ENCODE measurements at places on chromosomes 4 and X.

DNA sequence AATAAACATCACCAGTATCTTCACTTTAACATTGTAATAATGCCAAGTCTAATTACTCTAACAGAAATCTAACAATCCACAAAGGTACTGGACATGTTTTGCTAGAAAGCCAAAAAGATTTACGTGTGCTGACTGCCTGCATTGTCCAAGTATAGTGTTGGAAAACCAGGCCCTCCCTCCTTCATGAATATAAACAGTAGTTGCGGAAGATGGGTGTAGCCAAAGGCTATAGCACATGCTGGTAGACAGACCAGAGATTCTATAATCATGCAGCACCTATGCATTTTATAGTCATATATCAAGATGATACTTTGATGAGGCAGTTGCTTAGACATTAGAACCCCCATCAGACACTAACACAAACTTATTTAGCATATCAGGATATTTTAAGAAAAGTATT is 22.6 kb downstream of the ZNF280C start:
- DNase-seq = no peak

GRCh38 chr4:8377103-8378075 is 63.1 kb downstream of the ACOX3 start:
- no peak for DNase-seq

- no peak for DNase-seq
Measured at GRCh38 chr4:73258436-73258685, 237 bp downstream of the ANKRD17 start.

DNA sequence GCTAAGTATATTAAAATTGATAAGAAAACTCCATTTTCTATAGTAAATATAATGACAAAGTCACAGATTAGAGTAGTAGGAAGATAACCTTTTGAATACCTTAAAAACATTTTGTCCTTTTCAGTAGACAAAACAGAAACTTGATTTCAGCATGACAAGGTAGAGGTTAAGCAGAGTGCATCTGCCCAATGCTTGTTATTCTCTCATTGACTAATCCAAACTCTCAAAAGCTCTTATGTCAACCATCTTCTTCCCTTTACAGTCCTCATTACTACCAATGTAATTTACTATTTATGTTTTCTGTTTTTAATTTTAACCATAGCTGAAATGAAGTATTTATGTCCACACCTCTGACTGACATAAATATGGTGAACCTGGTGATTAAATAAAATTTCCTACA is 11.1 kb downstream of the NIPAL1 start:
- DNase-seq = no peak

DNA sequence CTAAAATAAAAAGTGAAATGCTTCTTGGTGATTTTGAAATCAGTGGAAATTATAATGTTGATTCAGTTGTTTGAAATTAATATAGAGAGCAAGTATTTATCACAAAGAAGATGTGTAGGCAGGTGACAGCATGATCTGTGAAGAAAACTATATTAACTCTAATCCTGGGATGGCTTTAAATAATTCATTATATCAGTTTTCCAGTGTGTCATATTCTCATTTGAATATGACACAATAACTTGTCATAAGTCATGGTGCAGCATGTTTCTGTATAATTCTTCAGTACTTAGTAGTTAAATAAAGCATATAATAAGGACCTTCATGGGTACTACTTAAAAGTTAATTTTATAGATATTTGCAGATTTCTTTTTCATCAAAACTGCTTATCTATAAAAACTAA is 573.6 kb downstream of the INPP4B start:
- DNase-seq = no peak

DNA sequence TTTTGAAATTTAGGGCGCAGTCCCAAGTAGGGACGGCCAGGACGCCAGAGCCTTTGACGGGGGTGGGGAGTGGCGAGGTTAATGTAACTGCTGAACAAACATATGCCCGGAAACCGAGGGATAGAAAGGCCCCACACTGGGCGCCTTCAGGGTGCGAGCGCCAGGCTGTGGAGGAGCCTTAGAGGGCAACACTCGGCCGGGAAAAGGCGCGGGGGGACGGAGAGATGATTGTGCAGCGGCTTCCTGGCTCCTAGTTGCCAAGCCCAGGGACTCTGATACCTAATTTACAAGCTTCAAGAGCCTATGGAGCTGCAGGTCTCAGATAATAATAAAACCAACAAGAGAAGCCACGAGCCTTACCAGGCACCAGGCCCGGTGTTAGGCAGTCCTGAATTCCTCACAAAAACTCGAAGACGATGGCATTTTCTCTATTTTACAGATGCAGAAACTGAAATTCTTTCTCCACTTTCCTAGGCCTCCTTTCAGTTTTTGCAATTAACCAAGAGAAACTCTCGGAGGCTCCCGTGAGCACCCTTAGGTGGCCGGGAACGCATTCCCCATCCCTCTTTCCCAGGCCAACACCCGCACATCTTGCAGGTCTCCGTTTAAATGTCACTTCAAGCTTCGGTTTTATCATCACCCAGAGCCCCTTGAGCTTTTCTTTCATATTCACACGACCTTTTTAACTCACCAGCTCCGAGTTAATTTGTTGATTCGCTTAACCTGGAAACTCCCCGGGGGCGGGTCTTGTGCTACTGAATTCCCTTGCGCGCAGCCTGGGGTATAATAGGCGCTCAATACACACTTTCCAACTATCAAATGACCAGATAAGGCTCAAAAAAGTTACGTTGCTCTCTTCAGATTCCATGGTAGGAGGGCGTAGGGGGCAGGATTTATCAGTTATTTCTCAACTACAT is 6.4 kb upstream of the GSX2 start:
- DNase-seq = no peak

GRCh38 chr4:158890294-158890693 is 121.5 kb downstream of the FNIP2 start:
- no peak for DNase-seq

GRCh38 chr4:131499141-131499873 is 1649.8 kb upstream of the PCDH10 start:
- no peak for DNase-seq

DNA sequence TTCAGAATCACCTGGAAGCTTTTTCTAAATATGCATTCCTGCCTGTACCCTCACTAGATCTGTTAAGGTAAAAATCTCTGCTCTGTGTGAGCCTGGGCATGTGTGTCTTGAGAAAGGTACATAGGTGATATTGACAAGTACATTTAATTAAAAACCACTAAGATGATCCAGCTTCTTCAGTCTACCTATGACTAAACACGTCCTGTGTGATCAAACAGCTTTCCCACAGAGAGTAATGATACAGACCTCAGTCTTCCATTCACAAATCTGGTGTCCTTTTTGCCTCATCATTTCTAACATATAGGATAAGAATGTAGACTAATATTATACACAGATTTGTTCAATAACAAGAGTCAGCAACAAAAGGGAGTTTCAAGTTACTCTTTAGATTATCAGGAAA is 42.6 kb downstream of the GALNT7 start:
- no peak for DNase-seq

- no peak for DNase-seq
Measured at GRCh38 chr4:15493411-15493810, 23.7 kb downstream of the CC2D2A start.

- no peak for DNase-seq
Measured at GRCh38 chrX:46627711-46628419, 54.3 kb downstream of the CHST7 start.

DNA sequence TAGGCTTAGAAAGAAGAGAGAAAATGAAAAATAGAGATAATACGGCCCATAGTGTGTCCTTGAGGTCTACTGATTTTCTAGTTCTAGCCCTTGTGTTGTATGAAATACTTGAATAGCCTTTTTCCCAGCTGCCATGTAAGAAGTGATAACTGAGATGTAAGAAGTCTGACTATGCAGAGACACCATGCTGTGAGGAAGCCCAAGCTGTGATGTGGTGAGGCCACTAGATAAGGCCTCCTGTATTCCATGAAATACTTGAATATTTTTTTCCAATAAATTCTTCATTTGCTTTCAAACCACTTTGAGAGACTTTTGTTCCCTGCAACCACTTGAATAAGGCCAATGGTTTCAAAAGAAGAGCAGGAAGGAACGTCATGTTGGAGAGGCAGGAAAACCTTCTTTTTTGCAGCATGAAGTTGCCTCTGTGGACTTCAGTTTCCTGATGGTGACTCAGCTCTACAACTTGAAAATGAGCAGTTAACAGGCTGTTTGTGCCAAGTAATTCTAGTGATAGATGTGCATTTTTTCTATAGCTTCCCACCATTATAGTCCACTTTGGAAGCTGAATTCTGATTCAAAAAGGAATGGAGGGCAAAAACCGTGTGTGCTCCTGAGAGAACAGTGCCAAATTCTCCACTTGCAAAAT is 25.5 kb upstream of the FAM9C start:
- no peak for DNase-seq

DNA sequence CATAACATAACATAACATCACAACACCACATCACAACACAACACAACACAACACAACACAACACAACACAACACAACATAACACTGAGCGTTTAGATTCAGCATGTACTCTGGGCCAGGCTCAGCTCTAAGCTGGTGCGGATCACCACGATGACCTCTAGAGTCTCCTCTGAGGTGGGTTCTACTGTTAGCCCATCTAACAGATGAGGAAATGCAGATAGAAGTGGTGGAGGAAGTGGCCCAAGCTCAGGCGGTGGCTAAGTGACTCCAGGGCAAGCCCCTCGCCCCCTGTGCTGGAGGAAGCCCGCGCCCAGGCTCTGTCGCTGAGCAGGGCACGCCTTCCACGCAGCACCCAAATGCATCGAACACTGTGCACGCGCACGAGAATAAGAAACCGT is 45.3 kb upstream of the CDKN2AIP start:
- no peak for DNase-seq

- DNase-seq = no peak
Measured at GRCh38 chr4:188008377-188008776, 12.8 kb downstream of the ZFP42 start.

GRCh38 chr4:99059550-99059949 is 29.0 kb downstream of the ADH5 start:
- no peak for DNase-seq

DNA sequence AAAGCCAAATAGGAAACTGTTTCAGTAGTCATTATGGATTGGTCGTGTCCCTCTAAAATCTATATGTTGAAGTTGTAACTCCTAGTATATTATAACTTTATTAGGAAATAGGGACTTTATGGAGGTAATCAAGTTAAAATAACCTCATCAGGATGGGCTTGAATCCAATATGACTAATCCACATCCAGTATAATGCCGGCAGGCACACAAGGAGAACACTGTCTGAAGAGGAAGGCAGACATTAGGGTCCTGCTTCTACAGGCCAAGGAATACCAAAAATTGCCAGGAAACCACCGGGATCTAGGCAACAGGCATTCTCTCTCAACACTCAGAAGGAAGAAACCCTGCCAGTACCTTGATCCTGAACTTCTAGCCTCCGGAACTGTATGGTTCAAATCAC is 130.3 kb downstream of the ATP10D start:
- DNase-seq = no peak

- DNase-seq = no peak
Measured at GRCh38 chr4:119678761-119679160, 50.2 kb upstream of the PDE5A start.

GRCh38 chr4:30724247-30724646 is 4.1 kb downstream of the PCDH7 start:
- DNase-seq = no peak

DNA sequence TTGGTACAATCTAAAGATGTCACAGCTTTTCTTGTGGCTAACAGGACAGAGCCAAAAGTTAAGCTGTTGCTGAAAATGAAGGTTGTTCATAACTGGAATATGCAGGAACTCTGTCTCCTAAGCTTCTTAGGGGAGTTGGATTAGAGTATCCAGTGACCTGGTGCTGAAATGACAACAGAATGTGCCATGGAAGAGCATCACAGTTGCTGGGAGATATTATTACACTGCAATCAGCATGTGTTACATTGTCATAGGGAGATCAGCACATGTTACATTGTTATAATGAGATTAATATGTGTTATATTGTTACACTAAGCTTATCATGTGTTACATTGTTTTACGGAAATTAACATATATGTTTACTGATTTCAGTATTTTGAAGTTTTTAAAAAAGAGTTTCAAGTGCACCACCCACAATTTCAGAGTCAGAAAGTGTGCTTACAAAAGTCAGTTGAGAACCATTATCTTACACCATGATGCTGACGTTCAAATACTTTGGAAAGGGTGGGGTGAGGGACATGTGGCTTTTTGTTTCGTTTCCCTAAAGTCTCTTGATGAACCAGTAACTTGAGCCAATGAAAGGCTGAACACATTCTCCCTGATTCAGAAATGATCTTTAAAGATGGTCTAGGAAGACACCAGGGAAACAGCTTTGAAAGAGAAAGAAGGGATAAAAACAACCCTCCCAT is 113.4 kb downstream of the DRD5 start:
- no peak for DNase-seq

GRCh38 chrX:22882543-22882942 is 117.2 kb upstream of the DDX53 start:
- DNase-seq = no peak

DNA sequence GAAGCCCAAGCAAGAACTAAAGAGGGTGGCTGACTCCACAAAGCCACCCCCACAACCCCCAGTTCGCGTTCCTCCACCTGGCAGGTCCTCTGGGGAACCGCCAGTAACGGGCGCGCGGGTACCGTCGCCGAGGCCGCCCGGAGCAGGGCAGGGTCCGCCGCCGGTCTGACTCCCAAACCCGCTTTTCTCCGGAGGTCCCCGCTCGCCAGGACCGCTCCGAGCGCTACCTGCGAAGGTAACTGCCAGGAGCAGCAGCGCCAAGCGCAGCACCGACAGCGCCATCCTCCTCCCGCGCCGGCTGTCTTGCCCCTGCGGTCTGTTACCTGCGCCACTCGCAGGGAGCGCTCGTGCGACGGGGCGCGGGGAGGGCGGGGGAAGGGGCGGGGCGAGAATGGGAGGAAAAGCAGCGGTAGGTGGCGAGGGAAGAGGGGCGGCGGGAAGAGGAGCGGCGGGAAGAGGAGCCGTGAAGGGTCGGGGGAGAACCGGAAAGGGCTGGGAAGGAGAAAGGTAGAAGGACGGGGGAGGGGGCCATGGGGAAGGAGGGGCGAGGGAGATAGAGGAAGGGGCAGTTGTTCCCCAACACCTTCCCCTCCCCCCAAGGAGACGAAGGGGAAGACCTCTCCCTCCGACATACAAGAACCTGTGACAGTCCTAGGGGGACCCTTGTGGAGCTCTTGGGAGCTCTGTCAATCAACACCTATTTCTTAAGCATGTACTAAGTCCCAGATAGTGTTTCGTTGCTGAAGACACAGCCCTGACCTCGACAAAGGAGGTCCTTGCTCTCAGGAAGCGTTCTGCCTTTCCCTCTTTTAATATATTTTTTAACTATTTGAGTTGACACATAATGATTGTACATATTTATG is at the start of gene SPINK2:
Gene SPINK2, minus strand, starts transcription at position 321 of the 863 bp plus-strand sequence. Its CDS starts 39 bp downstream, at position 282.
- DNase-seq = peak; percentile 48

- no peak for DNase-seq
Measured at GRCh38 chr4:74120086-74120485, 21.1 kb upstream of the CXCL2 start.

DNA sequence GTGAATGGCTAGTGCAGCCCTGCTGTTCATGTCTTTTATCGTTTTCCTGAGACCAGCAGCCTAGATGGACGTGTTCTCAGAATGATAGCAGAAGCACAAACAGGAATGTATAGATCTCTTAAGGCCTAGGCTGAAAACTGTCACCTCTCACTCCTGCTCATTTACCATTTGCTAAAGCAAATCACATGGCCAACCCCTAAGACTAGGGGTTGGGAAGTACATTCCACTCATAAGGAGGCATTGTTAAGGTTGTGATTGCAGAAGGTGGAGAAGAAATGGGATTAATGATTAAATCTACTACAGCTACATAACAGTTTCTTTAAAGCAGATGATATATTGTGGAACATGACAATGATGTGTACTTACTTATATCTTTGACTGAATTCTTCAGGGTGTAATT is 536.8 kb upstream of the FTHL17 start:
- no peak for DNase-seq

Data from stimulated activated CD8-positive, alpha-beta memory T cell treated with anti-CD3 and anti-CD28 coated beads, Interleukin-15, amount 100 ng/mL, for 48 hours (primary cell).